Right cardiac atrium (tissue), 5 donors: ENCODE measurements at places on chromosomes 4 and X.

DNA sequence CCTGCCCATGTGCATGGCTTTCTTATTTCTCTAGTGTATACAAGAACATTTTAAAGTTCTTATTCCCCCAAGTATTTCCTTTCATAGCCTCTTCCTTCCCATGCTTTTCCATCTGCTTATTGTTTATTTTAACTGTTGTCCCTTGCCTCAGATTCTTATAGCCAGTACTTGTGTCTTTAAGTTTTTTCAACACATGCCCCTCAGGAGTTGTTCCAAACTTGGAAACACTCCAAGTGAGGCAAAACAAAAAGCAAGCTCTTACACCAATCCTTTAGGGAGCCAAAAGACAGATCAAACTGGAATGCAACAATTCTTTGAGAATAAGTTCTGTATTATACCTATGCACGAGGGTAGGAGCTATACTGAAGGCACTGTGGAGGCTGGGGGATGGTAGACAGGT is 222.0 kb upstream of the STK26 start:
- no peak for DNase-seq

DNA sequence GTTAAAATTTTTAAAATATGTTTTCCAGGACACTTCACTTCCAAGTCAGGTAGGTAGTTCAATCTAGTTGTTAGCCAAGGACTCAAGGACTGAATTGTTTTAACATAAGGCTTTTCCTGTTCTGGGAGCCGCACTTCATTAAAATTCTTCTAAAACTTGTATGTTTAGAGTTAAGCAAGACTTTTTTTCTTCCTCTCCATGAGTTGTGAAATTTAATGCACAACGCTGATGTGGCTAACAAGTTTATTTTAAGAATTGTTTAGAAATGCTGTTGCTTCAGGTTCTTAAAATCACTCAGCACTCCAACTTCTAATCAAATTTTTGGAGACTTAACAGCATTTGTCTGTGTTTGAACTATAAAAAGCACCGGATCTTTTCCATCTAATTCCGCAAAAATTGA is 49.7 kb downstream of the XIAP start:
- no peak for DNase-seq

DNA sequence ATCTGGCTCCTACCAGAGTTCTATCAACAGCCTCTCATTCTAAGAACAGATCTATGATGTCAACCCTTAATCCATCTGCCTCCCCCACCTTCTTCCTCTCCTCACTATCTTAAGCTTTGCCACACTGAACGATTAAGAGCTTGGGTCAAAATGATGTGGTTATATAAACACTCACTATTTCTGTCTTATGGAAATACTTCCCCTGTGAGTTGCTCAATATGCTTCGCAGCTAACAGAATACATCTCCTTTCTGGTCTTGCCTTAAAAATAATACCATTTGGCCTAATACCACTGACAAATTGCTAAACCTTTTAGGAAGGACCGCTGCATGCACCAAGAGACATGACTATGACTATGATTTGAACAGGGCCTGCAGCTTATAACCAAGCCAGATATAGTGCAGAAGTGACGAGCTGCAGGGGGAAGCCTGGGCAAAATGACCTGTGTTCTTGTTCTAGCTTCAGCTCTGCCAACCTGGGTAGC is 130.9 kb downstream of the RNF150 start:
- no peak for DNase-seq

DNA sequence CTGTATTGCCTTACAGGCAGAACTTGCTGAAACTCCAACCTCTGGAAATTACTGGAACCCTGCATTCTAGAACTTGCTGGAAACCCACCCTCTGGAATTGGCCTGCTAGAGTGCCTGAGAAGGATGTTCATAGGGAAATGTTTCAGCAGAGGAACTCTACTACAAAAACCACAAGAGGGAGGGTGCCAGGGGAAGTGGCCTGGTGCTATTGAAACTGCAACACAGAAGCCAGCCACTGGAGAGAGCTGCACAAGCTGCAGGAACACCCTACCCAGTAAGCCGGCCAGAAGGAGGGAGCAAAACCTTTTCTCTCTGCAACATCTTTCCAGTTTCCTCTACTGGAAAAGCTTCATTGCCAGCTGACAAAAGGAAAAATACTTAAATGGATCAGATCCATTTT is 2.5 kb upstream of the BRWD3 start:
- DNase-seq: peak; percentile 20

DNA sequence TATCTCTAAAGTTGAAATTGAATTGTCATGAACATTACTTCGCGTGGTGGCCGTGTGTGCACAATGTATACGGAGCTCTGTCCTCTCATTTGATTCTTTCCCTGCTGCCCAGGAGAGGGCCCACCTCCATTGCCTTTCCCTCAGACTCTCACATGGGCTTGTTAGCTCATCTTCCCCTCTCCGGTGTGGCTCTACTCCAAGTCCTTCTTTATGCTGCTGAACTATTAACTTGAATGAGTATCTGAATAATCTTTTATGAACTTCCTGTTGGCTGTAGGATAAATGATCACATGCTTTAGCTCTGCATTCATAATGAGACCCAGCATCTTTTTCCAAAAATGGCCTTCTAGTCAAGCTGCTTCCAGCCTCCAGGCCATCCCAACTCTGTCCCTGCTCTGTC is 68.8 kb upstream of the CLNK start:
- no peak for DNase-seq

DNA sequence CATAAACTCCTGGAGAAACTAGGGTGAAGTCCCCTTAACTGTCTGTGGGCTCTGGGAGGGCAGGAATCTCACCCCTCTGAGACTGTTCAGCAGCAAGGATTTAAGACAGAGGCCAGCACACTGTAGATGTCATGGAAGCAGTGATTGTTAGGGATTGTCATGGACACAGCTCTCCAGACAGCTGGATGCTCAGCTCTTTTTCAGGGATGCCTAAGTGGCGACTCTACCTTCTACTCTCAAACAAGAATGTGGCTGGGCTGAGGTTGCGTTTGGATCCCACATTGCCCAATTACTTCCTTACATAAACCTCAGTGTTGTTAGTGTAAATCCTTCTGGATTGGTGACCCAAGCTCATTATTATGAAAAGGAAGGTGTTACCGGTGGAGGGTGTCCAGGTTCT is 291.9 kb upstream of the VCX3A start:
- no peak for DNase-seq

- no peak for DNase-seq
Observed at GRCh38 chr4:88297725-88298454, 13.5 kb upstream of the PPM1K start.

DNA sequence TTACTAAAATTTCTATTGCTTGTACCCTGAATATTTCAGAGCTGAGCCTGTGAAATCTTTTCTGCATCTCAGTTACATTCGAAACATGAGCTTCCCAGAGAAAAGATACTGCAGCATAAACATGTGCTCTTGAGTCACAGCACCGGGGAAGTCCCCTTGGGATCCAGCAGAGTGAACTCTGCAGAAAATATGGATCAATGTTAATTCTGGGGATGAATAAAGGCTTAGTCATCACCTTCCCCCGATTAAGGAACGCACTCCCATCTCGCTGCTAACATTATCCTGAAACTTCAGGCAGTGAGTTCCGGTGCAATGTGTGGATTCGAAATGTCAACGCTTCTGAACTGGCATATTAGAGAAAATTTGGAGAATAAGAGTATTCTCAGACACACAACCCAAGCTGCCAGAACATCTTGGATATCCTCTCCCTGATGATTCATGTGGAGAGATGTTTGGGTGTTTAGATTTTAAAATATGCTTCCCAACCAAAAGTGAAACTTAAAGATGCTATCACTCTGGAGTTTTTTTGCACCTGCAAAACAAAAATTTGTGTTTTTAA is 90.8 kb downstream of the IRF2 start:
- peak; percentile 65 for DNase-seq

GRCh38 chr4:88646528-88647280 is 50.9 kb downstream of the NAP1L5 start:
- DNase-seq: no peak

DNA sequence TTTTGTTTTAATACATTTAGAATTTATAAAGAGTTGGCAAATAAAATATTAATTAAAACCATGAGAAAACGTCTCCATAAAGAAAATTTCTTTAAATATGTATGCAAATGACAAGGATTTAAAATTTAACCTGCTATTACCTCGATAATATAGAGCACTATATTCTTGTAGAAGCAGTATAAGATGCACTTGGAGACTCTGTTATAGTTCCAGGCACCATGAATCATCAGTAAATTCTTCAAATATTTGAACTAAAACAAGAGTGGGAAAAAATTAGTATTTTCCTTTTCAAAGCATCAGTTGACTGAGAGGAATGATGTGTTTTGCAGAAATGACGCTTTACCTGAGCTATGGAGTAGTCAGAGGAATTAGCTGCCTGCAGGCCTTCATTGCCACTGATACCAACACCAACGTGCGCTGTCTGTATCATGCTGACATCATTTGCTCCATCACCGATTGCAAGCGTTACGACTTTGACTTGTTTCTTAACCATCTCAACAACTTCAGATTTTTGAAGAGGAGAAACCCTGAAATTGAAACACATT is 67.3 kb downstream of the SHISA3 start:
- no peak for DNase-seq

- no peak for DNase-seq
Observed at GRCh38 chr4:1058997-1059665, 47.7 kb downstream of the FGFRL1 start.

DNA sequence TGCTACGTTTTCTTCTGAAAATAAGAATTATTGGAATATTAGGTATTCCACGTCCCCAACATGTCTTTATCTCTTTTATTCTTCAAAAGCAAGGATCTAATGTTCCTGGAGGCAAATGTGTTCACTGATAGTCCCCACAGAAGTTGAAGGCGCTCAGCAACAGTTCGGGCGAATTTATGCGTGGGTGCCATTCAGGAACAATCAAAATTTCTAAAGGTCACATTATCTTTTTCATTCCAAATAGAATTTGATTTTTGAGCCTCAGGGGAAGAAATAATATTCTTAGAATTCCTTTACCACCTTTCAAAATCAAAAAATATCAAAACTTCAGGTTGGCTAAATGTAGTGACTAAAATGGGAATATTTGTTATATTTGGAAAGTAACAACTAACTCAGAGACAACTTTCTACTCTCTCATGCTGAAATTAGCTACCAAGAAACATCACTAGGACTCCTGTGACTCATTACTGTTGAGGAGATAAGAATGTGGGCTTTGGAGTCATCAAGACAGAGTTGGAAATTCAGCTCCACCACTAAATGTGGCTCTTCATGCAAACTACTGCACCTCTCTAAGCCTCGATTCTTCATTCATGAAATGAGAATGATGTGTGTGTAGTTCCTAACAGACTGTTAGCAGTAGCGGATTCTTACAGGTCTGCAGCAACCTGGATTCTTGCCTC is 72.3 kb upstream of the KIT start:
- DNase-seq: no peak

- DNase-seq: no peak
Observed at GRCh38 chrX:11899091-11899490, 141.1 kb downstream of the MSL3 start.

DNA sequence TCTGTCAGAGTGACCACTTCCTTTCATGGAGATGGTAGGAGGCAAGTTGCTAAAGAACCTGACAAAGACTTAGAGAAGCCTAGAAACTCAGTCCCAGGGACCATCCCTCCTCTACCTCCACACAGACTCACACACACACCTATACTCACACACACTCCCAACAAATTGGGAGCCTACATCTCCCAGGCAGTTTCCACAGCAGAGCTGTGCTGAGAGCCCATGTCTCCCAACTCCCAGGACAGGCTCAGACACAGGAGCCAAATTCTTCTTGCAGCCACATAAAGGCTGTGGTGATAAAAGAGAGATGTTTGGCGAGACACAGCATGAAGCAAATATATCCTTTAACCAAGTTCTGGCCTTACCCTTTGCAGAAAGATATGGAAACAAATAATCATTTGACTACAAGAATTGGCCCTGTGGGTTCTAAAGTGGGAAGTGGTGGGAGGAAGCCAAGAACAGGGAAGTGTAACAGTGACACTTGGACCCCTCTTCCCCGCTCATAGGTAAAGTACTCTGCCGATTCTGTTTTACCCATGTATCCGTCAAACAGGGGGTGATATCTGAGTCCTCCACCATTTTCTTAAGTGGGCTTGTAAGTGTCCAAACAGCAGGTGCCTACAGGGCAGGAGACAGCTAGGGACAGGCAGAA is 11.0 kb upstream of the IDS start:
- no peak for DNase-seq

DNA sequence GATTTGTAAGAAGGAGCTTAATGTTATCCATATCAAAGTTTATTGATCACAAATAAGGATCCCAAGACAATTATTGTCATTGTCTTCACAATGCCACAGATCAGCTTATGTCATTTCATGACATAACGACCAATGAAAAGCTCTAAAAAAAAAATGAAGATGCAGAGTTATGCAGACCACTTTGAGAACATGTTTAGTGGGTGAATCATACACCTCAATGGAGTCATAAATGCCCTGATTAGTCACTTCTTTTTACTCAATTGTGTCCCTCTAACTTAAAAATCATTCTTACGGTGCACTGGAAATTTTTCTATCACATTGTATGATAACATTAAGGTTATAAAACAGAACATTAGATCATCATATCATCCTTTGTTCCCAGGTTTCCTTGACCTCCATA is 87.6 kb upstream of the GABRG1 start:
- no peak for DNase-seq

GRCh38 chr4:26217961-26218676 is 102.7 kb upstream of the RBPJ start:
- peak; percentile 51 for DNase-seq

GRCh38 chr4:41408859-41409593 is 128.9 kb upstream of the LIMCH1 start:
- no peak for DNase-seq

DNA sequence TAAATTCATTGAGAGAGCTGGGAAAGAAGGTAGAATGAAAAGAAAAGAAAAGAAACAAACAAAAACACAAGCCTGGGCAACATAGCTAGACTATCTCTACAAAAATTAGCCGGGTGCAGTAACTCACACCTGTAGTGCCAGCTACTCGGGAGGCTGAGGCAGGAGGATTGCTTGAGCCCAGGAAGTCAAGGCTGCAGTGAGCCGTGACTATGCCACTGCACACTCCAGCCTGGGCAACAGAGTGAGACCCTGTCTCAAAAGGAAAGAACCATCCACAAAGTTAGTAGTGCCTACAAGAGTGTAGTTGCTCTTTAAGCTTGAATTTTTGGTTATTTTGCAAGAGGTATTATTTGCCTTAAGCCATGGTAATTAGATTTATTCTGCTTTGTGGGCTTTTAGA is 157.7 kb downstream of the CBR4 start:
- no peak for DNase-seq

DNA sequence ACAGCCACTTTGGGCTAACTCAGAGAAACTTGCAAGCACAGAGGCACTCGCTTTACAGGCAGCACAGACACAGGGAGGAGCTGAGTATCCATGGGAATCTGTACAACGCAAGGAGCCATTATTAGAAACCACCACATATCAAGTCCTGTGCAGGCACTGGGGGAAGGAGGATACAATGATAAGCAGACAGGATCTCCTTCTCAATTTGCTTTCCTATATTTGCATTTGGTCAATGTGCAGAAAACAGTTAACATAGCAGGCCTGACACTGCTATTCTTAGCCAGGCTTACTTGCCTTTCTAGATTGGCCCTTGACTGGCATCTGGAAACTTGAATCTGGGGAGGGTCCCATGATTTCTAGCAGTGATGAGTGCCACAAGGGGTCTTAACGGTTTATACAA is 65.8 kb downstream of the TEC start:
- no peak for DNase-seq

- DNase-seq: no peak
Observed at GRCh38 chr4:113826421-113826820, 64.9 kb upstream of the CAMK2D start.

GRCh38 chr4:61638591-61638990 is 438.5 kb downstream of the ADGRL3 start:
- DNase-seq: no peak

- no peak for DNase-seq
Observed at GRCh38 chr4:151888367-151888866, 127.6 kb upstream of the GATB start.
